AG04449 (cell line): ENCODE measurements at places on chromosomes 3 and 15.

DNA sequence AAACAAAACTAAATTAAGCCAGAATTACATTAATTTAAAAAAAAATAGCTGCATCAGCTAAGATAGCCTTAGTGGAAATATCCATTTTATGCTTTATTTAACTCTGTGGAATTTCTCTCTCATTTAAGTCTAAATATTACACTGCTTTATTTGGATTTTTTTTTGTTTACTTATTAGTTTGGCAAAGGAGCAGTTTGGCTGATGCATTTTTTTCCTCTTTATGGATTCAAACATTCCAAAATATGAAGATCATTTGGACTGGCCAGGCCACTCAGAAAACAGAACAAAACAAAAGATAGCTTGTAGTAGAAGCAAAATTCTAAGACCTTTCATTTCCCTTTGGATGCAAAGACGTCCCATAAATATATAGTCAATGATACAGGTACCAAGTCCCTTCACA is 707.3 kb upstream of the UBE2E2 start:
- no peak for DNase-seq

GRCh38 chr3:115790759-115791158 is 167.4 kb downstream of the GAP43 start:
- DNase-seq: peak; percentile 90

- no peak for DNase-seq
Observed at GRCh38 chr3:29267226-29267625, 13.6 kb upstream of the RBMS3 start.

GRCh38 chr15:31338318-31338878 is 11.8 kb downstream of the KLF13 start:
- no peak for DNase-seq

GRCh38 chr15:31062310-31062847 is 39.1 kb downstream of the TRPM1 start:
- DNase-seq: no peak
